ENCODE measurements at places on chromosomes 16 and 17.

DNA sequence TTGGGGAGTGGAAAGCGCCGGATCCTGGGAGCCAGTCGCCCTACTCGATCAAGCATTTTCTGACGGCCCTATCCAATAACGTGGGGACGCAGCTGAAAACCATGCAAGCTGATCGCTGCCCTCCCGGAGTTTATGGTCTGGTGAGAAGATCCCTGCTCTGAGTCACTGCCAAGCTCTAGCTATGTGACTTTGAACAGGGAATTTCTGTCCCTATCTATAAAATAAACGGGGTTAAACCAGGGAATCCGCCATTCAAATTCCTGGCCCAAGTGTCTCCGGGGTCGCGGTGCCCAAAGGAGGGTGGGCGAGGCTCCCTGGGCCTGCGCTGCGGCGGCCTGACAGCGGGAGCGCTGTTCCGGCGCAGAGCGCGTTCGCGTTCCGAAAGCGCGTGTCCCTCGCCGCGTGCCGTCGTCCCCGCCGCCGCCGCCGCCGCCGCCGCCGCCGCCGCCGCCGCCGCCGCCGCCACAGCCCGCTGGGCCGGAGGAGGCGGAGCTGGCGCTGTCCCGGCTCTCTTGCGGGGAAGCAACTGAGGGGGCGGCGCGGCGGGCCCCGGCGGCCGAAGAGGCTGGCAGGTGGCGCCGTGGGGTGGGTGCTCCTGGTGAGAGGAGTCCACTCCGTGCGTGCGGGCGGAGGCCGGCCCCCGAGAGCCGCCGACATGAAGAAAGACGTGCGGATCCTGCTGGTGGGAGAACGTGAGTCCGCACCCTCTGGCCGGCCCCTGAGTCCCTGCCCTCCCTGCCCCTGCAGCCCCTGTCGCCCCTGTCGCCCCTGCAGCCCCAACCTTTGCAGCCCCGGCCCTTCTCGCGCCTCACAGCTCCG, at the start of gene RHOT1:
TSS of gene RHOT1 (plus strand) at position 465 of the 819 bp plus-strand sequence. CDS start at position 656, 191 bp downstream.
- DNase-seq, result peak; percentile 44

DNA sequence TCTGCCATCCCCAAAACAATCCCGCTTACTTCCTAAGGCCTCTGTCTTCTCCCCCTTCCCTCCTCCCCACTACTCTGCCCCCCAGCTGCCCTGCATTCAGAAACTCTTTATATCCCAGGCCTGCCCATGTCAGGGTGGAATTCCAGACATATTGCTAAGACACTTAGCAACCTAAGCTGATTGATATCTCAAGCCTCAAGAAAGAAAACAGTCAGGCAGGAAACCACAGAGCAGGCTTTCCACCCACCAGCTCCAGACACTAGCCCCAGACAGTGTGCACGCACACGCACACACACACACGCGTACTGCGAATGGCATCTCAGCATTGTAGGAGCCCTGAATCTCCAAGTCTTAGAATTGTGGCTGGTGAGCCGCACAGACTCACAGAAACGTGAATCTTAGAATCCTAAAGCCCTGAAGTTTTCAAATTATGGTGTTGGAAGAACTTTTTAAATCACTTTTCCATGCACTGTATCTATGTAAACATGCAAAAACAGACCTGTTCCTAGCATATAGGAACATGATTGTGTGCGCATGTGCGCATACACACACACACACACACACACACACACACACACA, 8.8 kb upstream of the LPCAT2 start:
- DNase-seq, result no peak

GRCh38 chr17:74539281-74539820, 6.6 kb downstream of the CD300C start:
- no peak for DNase-seq

DNA sequence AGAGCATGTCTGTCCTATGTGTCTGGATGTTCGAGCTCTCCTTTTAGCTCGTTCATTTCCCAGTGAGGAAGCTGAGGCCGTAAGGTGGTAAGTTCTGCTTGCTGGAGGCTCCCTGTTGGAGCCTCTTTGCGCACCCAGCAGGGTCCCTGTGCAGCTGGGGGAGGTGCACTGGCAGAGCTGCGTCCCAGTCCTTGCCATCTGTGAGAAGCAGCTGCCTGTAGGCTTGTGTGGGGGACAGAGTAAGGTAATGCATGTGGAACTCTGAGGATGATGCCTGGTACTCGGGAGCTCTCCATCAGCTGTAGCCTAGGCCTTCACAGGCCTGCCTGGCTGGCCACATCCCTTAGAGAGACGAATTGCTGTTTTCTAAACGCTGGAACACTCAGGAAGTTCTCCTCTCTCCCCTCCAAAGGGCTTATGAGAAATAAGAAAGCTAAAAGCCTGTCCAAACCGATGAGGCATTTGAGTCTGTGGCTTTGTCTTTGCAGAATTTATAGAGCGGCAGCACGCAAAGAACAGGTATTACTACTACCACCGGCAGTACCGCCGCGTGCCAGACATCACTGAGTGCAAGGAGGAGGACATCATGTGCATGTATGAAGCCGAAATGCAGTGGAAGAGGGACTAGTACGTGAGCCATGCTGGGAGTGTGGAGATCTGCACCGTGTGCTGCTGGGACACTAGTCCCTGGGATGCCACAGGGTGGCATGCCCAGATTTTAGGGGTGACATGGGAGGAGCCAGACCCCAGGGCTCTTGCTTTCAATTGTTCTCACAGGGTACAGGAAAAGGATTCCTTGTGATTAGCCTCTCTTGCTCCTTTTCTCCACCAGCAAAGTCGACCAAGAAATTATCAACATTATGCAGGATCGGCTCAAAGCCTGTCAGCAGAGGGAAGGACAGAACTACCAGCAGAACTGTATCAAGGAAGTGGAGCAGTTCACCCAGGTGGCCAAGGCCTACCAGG, 1.6 kb downstream of the NDUFB10 start:
- DNase-seq, result no peak

GRCh38 chr16:11200592-11200991, 55.4 kb downstream of the SOCS1 start:
- DNase-seq, result no peak

- no peak for DNase-seq
Measured at GRCh38 chr16:68993885-68994284, 111.6 kb upstream of the HAS3 start.

- no peak for DNase-seq
Measured at GRCh38 chr16:9362050-9362449, 270.6 kb downstream of the HAPSTR1 start.

- DNase-seq, result no peak
Measured at GRCh38 chr16:51651061-51651466, 500.0 kb upstream of the SALL1 start.

DNA sequence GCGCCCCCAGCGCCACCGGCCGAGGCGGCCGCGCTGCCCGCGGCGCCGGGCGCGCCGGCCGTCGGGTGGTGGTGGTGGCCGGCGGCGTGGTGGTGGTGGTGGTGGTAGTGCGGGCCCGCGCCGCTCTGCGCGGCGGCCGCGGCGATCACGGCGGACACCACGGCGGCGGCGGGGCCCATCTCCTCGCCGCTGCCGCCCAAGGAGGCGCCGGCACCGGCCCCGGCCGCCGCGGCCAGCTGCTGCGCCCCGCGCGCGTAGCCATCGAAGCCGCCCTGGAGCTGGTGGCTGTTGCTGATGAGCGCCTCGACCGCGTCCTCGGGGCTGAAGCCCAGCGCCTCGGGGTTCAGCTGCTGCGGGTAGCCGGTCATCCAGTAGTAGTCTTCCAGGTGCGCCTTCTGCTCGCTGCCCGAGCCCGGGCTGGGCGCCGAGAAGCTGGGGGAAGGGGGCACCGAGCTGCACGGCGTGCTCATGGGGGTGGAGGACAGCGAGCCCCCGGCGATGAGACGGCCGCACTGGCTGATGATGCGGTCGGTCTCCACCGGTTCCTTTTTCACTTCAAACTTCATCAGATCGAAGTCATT, 1.2 kb downstream of the MAF start:
- DNase-seq, result no peak

GRCh38 chr16:88430185-88430523, 22.9 kb upstream of the ZFPM1 start:
- DNase-seq, result no peak

DNA sequence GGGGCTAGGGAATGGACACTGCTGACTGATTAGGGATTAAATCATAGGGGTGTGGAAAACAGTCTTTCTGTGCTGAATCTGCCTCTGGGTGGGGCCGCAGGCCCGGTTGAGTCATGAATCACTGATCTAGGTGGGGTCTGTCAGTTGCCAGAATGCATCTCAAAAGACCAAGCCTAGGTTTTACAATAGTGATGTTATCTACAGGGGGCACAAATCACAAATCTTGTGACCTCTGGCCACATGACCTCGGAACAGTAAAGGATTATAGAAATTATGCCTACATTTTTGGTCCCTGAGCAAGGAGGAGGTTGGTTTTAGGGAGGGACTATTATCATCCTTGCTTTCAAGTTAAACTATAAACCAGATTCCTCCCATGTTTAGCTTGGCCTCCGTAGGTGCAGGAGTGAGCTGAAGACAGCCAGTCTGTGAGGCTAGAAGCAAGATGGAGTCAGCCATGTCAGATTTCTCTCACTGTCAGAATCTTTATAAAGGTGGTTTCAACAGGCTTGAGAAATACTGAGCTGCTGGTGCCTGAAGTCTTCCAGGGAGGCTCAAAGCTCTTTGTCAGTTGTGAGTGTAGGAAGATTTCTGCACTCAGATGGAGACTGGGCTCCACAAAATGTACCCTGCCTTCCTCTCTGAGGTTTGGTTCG, 12.9 kb downstream of the GNGT2 start:
- no peak for DNase-seq

Measured in stimulated activated CD8-positive, alpha-beta memory T cell treated with anti-CD3 and anti-CD28 coated beads, Interleukin-12 subunit alpha, Interleukin-12 subunit beta, amount 100 ng/mL, for 1 hour (primary cell).